ENCODE measurements at places on chromosomes 2 and 18.

GRCh38 chr2:105062158-105062557, 24.3 kb downstream of the MRPS9 start:
- no peak for DNase-seq

DNA sequence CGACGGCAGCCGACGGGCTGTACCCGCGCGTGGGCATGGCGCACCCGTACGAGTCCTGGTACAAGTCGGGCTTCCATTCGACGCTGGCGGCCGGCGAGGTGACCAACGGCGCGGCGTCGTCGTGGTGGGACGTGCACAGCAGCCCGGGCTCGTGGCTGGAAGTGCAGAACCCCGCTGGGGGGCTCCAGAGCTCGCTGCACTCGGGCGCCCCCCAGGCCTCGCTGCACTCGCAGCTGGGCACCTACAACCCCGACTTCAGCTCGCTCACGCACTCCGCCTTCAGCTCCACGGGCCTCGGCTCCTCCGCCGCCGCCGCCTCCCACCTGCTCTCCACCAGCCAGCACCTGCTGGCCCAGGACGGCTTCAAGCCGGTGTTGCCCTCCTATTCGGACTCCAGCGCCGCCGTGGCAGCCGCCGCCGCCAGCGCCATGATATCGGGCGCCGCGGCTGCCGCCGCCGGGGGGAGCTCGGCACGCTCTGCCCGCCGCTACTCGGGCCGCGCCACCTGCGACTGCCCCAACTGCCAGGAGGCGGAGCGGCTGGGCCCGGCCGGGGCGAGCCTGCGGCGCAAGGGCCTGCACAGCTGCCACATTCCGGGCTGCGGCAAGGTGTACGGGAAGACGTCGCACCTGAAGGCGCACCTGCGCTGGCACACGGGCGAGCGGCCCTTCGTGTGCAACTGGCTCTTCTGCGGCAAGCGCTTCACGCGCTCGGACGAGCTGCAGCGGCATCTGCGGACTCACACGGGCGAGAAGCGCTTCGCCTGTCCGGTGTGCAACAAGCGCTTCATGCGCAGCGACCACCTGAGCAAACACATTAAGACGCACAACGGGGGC, 2.0 kb downstream of the SP9 start:
- DNase-seq, result no peak

DNA sequence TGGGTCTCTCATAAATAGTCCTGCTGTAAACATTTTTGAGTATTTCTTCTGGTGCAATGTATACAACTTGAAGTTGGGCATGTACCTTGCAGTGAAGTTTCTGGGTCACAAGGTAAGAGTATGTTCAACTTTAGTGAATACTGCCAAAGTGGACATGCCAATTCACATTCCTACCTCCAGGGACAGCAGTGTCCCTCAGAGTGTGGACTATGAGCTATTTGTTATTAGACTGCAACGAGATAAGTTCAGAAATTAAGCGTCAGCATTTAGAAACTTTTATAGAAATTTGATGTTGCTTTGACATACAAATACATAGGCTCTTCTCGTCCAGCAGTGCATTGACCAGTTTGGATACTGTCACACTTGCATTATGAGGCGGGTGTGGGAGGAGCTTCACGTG, 7.2 kb upstream of the ACKR3 start:
- DNase-seq, result no peak

DNA sequence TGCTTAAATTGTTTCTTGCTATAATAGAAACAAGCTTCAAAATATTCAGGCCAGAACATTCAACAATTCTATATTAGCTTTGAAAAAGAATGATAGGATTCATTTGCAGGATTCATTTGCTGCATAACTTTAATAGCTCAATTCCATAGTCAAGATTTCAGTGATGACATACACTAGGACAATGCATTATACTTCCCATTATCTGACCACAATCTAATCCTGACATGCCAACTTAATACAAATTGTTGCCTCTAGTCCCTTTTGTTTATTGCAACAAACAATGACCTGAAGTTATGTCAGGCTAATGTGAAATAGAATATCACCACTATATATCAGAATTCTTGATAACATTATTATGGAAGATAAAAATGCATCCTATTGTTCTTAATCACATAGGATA, 169.4 kb downstream of the DNAH7 start:
- no peak for DNase-seq

- DNase-seq, result no peak
Measured at GRCh38 chr2:30135541-30135940, 11.3 kb upstream of the YPEL5 start.

All from putamen (tissue), 1 donor.